ENCODE measurements at places on chromosomes 1 and 21.
A peak's percentile ranks its signal among the peaks of the same experiment; 100 is the strongest.

GRCh38 chr1:906600-907420 is 16.9 kb upstream of the SAMD11 start:
- no peak overlapping the region for H3K27ac ChIP-seq
- DNase-seq: no peak
- no peak overlapping the region for H3K4me3 ChIP-seq
- H3K4me1 ChIP-seq: peaks cover 11% of the 10 kb centered on the region
- peaks cover 43% of the 10 kb centered on the region for H3K27me3 ChIP-seq

DNA sequence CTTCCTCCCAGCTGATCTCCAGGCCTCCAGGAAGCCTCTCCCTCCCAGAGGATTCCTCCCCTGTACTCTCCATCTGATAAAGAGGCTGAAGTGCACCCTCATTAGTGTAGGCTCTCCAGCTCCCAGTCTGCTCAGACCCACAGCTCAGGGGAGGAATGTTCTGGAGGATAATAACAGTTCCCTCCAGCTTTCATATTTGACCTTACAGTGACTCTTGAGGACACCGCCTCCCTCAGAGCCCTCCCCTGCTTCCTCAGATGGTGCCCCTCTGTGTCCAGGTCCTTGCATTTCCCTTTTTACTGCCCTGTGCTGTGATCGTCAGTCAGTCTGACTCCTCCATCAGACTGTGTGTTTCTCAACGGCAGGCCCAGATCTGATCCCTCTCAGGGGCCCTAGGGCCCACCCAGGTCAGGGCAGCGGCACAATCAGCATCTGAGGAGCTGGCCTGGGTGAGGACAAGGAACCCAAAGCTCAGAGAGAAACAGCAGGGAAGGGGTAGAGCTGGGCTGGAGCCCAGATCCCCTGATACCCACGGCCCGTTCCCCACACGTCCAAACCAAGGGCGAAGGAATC is 1.1 kb upstream of the SHISAL2A start:
- peaks cover 47% of the 10 kb centered on the region for H3K4me1 ChIP-seq
- peak overlapping the region; percentile 43 for H3K4me3 ChIP-seq
- DNase-seq: no peak

DNA sequence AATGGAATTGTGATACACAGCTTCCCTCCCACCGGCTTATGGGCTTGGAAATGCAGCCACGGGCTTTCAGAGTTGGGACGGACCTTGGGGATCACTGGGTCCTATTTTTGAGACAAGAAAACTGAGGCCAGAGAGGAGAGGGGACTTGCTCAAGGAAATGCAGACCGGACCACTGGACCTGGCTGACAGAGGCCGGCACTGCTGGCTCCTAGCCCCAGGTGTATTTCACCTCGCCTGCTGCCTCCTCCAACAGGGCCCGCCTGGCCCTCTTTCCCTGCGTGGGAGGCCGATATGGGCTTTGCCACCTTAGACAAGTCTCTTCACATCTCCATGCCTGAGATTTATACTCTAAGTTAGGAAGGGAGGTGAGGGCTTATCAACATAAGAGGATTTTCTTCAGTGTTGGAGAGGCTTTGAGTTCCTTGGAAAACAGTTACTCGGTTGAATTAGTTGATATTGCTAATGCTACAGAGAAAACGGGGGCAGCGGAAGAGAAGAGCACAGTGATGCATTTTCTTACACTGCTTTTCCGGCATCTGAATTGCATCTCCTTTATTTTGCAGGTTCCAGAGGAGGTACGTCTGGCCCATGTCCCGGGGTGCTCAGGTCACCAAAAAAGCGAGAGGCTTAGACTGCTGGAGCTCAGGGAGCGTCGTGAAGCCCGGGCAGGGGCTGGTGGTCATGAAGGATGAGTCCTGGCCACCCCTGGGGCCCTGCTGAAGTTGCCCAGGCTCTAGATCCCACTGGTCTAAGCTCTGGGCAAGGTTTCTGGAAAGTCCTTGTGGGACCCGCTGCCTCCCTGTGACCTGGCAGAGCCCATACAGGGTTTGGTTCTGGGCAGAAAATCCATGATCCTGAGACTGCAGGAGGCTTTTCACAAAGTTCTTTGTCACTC is 44.7 kb downstream of the CAPN2 start:
- H3K4me3 ChIP-seq: no peak overlapping the region
- no peaks in the 10 kb centered on the region for H3K4me1 ChIP-seq
- no peaks in the 10 kb centered on the region for H3K27me3 ChIP-seq
- no peak for DNase-seq
- peaks cover 62% of the 10 kb centered on the region for H3K36me3 ChIP-seq
- H3K27ac ChIP-seq: no peak overlapping the region

DNA sequence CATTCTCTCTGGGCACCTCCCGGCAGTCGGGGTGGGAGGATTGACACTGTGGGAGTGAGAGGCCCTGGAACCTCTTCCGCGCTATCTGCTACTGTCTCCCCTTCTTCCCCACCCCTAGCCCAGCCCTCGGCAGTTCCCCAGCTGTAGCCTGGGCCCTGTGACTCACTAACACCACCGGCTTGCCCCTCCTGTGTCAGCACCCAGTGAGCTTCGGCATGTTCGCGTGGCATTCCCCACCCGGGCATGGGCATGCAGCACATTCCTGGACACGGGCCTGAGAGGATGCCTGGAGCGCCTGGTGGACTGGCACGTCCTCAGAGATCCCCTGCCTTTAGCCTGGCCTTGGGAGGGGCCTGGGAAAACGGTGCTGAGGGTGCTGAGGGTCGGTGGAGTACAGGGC is 1.3 kb downstream of the CDK18 start:
- peaks cover 14% of the 10 kb centered on the region for H3K4me1 ChIP-seq
- peaks cover 11% of the 10 kb centered on the region for H3K27me3 ChIP-seq
- DNase-seq: no peak
- H3K27ac ChIP-seq: no peak overlapping the region

DNA sequence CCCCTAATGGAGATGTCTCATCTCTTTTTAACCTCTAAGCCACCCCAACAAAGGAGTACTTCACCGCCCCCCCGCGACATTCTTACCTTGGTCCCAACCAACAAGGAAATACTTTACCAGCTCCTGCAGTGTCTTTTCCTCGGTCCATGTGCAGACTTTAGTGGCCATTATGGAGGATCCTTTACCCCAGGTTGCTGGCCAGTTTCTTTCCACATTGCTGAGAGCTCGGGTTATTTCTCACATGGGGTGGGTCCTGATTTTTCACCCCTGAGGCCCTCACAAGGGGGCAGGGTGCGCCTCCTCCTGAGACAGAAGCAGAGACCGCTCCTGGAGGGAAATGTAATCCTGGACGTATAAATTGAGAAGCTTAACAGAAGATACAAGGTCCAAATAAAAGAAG is 3.0 kb upstream of the AADACL3 start:
- no peak for DNase-seq
- peaks cover 18% of the 10 kb centered on the region for H3K27me3 ChIP-seq
- H3K4me1 ChIP-seq: no peaks in the 10 kb centered on the region
- H3K36me3 ChIP-seq: no peaks in the 10 kb centered on the region
- no peak overlapping the region for H3K4me3 ChIP-seq

DNA sequence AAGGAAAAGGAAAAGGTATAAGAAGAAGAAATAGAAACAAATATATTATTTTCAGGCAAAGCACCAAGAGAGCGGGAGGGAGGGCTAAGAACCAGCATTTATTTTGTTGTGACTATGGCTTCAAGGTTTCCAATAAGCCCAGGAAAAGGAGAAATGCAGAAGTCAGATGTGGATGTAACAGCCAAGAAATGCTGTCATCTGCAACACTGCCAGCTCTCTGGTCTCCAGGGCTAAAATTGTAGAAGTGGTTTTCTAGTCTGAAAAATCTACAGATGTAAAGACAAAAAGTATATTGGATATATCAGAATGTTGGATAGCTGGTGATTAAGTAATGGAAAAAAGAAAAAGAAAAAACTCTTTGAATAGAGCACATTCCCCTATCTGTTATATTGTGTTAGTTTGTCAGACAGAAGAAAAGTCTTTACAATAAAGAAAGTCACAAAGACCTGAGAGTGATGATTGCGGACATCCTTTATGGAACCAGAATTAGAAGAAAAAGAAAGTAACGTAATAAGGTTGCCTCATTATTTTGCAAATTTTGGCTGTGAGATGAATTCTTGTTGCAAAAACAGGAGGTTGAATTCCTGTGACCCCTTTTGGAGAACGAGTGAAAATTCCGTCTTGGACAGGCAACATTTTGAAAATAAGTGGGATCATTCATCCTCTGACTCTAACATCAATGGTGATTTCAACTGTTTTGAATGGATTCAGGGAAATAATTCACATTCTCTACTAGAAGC is 938.1 kb downstream of the TTLL7 start:
- peaks cover 6% of the 10 kb centered on the region for H3K4me1 ChIP-seq
- no peaks in the 10 kb centered on the region for H3K27me3 ChIP-seq
- H3K4me3 ChIP-seq: no peak overlapping the region

- no peaks in the 10 kb centered on the region for H3K27me3 ChIP-seq
- peaks cover 17% of the 10 kb centered on the region for H3K36me3 ChIP-seq
These were observed 20.1 kb downstream of the GALNT2 start for GRCh38 chr1:230087028-230087716.

DNA sequence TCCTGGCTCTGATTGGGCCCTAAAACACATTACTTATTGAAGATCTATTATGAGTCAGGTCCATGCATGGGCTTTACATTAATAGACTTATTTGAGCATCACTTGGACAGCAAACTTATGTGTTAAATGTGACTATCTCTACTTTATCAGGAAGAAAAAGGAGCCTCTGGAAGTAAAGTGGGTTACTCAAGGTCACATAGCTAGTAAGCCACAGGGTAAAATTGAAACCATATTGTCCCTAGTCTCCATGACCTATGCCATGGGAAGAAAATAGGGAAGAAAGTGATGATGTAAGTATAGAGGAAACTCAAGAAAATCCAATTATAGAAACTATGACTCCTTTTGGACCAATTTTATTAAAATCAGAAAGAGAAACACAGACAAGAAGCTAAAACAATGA is 555.3 kb downstream of the NUF2 start:
- H3K27me3 ChIP-seq: no peaks in the 10 kb centered on the region
- H3K36me3 ChIP-seq: no peaks in the 10 kb centered on the region
- H3K4me1 ChIP-seq: no peaks in the 10 kb centered on the region
- no peak overlapping the region for H3K27ac ChIP-seq

GRCh38 chr1:29975036-29975694 is 738.8 kb downstream of the PTPRU start:
- no peak for DNase-seq
- no peaks in the 10 kb centered on the region for H3K36me3 ChIP-seq
- no peaks in the 10 kb centered on the region for H3K27me3 ChIP-seq
- H3K27ac ChIP-seq: no peak overlapping the region
- H3K4me3 ChIP-seq: no peak overlapping the region
- H3K4me1 ChIP-seq: no peaks in the 10 kb centered on the region

DNA sequence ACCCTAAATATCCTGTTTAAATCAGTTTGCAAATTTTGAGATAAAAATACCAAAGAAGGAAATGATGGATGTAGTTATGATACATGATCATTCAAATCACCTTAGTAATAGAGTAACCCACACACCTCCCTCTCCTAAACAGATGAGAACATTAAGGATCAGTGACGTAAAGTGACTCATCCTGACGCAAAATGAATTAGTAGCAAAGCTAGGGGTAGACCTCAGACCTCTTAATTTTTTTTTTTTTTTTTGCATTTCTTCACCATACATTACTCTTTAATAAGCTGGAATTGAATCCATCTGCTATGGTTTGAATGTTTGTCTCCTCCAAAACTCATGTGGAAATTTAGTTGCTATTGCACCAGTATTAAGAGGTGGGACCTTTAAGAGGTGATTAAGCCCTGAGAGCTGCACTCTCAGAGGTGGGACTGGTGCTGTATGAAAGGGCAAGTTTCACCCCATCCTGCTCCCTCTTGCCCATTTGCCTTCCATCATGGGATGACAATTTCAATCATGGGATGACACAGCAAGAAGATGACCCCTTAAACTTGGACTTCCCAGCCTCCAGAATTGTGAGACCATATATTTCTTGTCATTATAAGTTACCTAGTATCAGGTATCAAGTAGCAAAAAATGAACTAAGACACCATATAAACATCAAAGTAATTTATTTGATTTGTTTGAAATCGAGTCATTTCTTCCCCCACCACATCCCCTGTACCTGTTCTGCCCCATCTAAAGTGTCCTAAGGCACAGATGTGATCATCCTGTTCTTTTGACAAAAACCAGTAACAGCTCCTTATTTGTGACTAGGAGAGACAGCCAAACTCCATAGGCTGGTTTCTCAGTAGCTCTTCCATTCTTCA is 114.6 kb upstream of the DUSP10 start:
- no peak overlapping the region for H3K4me3 ChIP-seq
- no peaks in the 10 kb centered on the region for H3K27me3 ChIP-seq
- no peaks in the 10 kb centered on the region for H3K36me3 ChIP-seq
- H3K27ac ChIP-seq: no peak overlapping the region
- DNase-seq: no peak
